ENCODE measurements at places on chromosomes 11 and 22.
A peak's percentile ranks its signal among the peaks of the same experiment; 100 is the strongest.

GRCh38 chr11:100691896-100692653, 5.0 kb downstream of the ARHGAP42 start:
- DNase-seq: no peak

- no peak for DNase-seq
These were observed 169.4 kb downstream of the OPCML start for GRCh38 chr11:133362916-133363315.

- no peak for DNase-seq
These were observed 154.9 kb upstream of the DDI1 start for GRCh38 chr11:103881584-103881983.

GRCh38 chr11:70834277-70834940, 418.0 kb downstream of the SHANK2 start:
- DNase-seq: no peak

GRCh38 chr11:16607675-16608644, 130.5 kb upstream of the C11orf58 start:
- DNase-seq: no peak

- DNase-seq: no peak
These were observed 13.9 kb downstream of the IFITM10 start for GRCh38 chr11:1736447-1736992.

DNA sequence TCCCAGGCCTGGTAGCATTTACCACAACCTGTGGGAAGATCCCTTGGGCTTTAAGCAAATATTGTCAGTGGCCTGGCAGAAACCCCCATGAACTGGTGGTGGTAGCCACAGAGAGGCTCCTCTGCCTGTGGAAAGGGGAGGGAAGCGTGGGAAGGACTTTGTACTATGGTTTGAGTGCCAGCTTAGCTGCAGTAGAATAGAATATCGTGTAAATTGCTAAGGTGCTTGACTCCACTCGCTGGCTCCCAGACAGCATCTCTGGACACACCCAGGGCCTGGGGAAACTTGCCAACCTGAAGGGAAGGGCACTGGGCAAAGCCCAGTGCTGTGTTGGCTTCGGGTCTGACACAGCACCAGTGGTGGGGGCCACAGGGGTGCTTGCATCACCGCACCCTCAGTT, 52.6 kb downstream of the XRRA1 start:
- DNase-seq: no peak

DNA sequence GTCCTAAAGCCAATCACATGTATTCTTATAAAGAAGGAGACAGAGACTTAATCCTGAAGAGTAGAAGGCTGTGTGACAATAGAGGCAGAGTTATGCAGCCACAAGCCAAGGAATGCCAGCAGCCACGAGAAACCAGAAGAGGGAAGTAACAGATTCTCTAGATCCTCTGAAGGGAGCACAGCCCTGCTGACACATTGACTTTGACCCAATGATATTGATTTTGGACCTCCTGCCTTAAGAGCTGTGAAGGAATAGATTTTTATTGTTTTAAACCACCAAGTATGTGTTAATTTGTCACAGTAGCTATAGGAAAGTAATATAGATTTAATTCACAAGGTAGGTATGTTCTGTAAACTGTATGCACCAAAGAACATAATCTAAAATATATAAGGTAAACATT, 103.6 kb downstream of the TTC17 start:
- no peak for DNase-seq

- DNase-seq: peak; percentile 24
These were observed 612 bp downstream of the IGF2 start for GRCh38 chr11:2138431-2139122.

DNA sequence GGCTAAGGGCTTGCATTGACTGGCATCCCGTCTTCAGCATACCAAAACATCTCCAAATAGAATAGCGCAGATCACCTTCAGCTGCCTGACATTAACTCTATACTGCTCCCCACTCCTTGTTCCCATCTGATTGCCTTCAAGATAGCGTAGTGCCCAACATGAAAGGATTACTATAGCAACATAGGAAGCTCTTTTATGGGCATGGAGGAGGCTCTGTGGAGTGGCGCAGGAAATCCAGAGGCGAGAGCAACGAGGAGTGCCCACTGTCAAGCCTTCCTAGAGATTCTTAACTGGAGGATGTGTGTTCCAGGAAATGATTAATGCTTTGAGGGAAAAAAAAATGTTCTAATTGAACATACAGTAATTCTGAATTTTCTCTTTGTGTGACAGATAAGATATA, 213.3 kb downstream of the CADM1 start:
- no peak for DNase-seq

- no peak for DNase-seq
These were observed 12.8 kb downstream of the BMAL1 start for GRCh38 chr11:13290221-13290980.

DNA sequence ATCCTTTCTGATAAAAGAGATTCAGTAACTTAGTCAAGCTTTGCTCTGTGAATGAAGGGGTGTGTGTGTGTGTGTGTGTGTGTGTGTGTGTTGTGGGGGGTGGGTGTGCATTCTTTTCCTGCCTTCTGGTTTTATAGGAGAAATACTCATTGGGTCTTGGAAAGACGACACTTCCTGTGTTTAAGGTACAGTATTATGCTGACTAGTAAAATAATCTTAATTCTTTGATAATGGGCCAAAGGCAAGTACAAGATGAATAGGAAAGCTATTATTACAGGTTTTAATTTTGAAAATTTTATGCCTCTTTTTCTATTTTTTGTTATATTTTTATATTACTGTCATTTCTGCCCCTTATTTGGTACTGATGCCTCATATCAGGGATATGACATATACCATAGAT, 26.1 kb downstream of the HSD17B12 start:
- DNase-seq: no peak

DNA sequence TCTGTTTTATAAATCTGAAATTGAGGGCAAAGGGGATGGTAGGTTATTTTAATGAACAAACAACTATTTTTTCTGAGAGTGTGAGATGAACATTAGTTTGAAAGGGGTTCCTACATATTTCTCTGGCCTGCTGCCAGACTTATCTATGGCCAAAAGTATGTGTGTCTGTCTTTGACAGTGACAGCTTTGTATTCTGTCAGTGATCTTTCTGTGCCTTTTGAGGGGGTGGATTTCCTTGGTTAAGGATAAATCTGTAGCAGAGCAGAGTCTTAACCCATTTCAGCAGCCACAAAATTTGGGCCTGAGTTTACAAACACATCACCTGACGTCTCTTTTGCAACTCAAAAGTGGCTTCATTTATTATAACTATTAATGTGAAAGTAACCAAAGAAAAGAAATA, 30.9 kb downstream of the ZFTA start:
- DNase-seq: no peak

GRCh38 chr11:133530501-133530835, 1.8 kb downstream of the OPCML start:
- DNase-seq: no peak

- DNase-seq: no peak
These were observed 67.7 kb downstream of the SEZ6L start for GRCh38 chr22:26236991-26237390.

GRCh38 chr11:75795276-75796090, 19.5 kb upstream of the UVRAG start:
- no peak for DNase-seq

GRCh38 chr11:133705873-133706272, 139.4 kb downstream of the SPATA19 start:
- no peak for DNase-seq

DNA sequence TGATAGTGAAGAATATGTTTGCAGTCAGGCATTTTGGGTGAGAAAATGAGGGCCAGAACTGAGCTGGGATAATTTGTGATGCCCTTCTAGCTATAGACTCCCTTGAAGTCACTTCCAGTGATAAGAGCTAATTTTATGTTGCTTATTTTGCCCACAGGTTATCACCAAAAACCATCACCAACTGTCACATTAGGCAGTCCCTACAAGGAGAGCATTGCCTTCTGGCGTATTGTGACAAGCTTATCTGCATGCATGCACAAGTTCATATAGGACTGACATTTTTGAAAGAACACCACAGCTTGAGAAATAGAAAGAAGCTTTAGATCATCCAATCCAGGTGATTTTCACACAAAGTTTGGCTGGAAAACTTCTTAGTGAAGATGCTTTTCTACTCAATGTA, 735.3 kb upstream of the RAG2 start:
- DNase-seq: no peak

DNA sequence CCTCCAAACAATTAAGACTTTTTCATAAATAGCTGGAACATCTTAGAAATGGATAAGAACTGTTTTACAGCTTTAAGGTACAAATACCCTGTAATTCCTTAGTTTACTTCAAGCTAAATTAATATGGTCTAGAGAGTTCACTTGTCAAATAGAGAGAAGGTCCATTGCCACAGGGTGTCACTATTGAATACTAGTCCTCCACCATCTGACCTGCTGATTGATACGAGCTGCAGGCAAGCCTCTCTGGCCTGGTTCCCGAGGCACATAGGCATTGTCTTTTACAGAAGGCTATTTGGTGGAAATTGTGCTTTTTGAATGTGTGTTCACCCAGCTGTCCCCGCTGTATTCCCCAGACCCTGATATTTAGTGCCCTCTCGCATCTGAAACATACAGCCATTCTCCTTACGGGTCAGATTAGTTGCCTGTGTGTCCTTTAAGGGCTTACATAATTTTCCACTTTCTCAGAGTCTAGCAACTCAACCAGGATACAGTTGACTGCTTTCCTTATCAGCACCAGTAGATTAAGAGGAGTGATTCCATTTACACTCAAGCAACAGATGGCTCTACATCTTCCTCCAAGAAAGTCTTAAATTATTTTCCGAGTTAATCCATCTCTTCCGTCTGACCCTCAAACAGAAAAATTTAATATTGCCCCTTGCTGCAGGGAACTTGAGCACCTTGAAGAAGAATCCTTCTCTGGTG, 788.8 kb upstream of the FAT3 start:
- no peak for DNase-seq

DNA sequence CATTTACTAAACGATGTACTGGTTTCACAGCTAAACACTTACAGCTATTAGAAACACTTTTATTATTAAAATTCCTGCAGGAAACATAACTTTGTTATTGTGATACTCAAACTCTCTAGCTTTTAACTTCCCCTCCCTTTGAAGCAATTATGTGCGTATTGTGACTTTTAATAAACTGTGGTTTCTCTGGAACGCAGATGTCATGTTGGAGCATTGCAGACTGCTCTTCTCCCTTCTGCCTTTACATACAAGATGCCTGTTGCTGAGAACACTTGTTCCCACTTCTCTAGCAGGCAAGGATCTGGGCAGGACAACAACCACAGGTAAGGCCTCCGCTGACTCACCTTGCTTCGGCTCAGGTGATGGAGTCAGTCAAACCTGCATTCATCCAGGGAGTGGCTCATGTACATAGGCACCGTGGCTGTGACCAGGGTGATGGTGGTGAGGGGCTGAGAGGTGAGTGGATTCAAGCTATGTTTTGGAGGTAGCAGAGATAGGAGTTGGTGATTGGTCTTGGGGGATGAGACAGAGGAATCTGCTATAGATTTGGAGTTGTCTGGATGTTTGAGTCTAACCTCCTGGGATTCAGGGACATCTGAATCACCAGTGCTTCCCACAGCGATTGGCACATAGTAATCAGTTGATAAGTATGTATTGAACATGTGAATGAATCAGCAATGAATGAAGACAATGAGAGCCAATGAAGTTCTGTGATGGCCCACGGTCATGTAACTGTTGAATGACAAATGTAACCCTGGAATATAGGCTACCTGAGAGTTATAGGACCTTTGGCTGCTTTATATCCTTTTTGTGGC, 106.0 kb downstream of the ADAMTS15 start:
- no peak for DNase-seq

DNA sequence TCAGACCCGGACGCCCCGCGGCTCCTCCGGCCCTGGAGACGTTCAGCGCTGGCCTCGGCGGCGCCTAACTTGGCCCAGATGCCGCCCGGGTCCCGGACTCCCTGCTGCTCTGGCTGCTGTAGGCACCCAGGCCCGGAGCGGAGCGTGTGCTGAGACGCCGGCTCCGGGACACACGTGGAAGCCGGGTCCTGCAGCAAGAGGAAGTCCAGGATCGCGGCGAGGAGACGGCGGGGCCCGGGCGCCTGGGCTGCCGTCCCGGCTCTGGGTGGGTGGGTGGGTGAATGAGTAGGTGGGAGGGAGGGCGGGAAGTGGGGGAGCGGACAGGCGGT, 223 bp downstream of the WT1 start:
- no peak for DNase-seq

- DNase-seq: no peak
These were observed 65.0 kb downstream of the MACROD1 start for GRCh38 chr11:64100782-64101353.

DNA sequence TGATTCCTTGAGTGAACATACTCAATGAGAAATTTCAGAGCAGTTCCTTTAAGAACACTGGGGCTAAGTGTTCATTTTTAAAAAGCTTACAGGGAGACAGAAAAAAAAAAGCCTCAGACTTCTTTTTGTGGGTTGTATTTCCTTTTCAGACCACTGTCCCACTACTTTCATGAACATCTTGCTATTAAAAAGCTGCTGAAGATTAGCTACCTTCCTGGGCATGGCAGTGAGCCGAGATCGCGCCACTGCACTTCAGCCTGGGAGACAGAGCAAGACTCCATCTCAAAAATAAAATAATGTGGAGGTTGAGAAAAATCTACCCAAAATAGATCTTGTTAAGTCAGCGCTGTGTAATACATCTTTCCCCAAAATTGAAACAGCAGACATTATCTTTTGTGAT, 10.8 kb downstream of the TRAF6 start:
- no peak for DNase-seq

DNA sequence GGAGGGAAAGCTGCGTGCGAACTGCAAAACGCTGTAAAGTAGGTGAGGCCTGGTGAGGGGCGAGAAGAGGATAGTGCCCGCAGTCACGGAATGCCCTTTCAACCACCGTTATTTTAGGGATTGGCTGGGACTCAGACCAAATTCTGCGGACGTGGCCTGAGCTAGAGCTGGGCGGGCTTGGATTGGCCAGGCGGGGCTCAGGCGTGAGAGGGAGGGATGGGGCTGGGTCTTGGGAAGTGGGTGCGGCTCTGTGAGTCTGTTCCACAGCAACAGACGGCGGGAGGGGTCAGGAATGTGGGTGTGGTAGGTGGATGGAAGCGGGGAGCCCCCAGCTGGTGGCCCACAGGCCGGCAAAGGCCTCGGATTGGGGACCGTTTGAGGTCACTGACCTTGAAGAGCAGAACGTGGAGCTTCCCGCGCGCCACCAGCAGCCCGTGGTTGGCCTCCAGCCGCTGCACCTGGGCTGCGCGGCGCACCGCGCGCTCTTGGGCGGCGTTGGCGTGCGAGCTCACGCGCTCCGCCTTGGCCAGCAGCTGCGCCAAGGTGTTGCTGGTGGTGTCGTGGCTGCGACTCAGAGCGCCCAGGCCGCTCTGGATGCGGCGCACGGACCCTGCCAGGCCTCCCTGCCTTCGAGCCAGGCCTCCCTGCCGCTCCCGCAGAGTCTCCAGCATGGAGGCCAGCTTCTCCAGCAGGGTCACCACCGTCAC, 444 bp downstream of the CAVIN3 start:
- DNase-seq: peak; percentile 32

DNA sequence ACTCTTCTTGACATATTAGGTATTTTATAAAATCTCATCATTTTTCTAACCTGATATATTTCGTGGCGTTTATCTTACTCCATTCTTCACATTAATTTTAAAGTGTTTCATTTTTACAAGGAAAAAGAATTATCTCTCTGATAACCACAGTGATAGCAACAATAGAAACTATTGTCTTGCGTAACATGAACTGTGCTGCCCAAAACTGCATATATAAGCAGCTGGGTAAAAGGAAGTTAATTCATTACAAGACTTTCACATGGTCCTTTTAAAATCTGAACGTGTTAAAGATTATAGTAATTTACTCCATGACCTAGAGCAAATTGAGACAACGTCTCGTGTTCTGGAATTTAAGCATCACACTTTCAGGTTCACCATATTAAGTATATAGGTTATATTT, 210.4 kb upstream of the GRIA4 start:
- DNase-seq: no peak
